Occipital lobe (tissue), 3 donors: ENCODE measurements at places on chromosomes 3 and 15.

GRCh38 chr3:127735767-127736693, 63.3 kb downstream of the ABTB1 start:
- DNase-seq, result no peak

GRCh38 chr15:32887090-32887489, 169.3 kb downstream of the GREM1 start:
- DNase-seq, result no peak

- no peak for DNase-seq
These were observed 46.7 kb downstream of the IGF2BP2 start for GRCh38 chr3:185778094-185778493.

DNA sequence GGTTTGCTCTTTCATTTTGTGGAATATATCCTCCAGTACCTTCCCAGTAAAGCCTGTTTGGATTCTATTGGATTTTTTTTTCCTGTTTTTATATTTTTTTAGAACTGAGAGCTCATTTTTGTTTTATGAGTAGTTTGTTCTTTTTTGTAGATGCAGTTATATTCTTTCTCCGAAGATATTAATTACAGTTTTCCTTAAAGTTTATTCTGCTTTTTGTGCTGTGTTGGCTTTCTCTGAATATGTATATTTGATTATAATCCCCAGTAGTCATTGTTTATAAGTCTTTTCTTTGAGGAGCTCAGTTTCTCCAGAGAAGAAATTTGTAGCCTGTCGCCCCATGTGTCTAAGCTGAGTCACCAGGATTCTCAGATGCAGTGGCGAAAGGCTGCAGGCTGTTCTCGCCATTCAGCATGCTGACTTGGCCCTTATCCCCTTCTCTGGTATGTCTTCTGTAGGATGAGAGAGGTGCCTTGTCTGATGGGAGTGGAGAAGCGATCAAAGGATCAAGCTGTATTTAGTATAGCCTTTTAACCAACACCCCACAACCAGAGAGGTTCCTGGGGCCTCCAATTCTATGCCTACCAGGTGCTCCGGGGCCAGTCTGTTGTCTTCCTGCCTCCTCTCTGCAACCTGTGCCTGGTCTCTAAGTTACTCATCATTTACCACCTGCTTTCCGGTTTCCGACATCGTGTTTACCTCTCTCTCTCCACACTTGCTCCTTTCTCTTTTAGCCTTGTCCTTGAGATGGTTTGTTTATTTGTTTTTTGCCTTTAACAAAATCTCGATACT, 31.7 kb upstream of the MFSD1 start:
- DNase-seq, result no peak

GRCh38 chr15:70523192-70523591, 240.2 kb downstream of the UACA start:
- DNase-seq, result no peak

GRCh38 chr15:73686781-73687256, 2.6 kb downstream of the CD276 start:
- DNase-seq, result no peak

DNA sequence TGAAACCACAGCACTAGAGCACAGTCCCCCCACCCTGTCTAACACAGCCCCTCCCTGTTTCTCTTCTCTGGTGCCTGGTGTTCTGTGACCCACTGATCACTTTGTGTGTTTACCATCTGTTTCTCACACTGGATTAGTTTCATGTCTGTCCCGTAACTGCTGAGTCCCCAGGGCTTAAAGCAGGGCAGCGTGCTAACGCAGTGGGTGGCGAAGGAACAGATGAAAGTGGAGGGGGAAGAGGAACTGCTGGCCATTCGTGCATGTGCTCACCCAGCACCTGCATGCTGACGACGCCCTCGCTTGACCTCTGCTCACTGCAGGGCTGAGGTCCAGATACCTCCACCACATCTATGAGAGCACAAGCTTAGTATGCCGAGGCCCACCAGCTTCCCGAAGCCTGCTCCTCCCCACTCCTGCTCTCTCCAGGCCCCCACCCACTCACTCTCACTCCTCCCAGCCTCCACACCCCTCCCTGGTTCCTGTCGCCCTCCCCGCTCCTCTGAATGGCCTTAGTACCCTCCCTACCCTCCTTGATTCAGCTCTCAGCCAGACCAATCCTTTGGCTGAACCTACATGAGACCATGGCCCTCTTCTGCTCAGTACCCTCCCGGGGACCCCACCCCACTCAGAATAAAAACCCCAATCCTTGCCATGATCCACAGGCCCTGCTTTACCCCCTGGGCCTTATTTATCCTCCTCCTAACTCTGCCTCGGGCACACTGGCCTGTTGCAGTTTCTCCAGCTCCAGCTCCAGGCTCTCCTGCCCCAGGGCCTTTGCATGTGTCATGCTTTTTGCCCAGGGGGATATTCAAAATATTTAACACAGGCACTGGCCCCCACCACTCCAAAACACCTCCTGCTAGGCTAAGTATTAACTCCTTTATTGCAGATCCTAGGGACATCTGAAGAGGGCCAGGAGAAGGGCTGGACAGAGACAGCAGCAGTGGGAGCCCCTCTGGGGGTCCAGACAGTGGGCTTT, 15.1 kb upstream of the IQSEC1 start:
- no peak for DNase-seq

DNA sequence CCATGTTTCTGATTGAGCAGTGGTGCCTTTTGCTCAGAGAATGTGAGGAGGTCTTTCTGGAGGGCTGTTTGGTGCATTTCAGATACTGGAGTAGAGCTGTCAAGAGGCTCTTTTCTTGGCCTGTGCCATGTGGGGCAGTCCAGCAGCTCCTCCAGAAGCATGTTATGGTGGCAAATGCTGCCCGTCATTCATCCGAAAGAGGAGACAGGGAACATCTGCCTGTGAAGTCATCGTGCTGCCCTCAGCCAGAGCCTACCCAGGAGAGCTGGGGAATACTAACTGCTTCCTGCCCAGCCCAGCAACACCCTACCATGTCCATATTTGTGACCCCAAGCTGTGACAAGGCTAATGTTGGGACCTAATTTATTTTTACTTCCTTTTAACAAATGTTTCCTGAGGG, 82.2 kb upstream of the SLC6A6 start:
- no peak for DNase-seq

DNA sequence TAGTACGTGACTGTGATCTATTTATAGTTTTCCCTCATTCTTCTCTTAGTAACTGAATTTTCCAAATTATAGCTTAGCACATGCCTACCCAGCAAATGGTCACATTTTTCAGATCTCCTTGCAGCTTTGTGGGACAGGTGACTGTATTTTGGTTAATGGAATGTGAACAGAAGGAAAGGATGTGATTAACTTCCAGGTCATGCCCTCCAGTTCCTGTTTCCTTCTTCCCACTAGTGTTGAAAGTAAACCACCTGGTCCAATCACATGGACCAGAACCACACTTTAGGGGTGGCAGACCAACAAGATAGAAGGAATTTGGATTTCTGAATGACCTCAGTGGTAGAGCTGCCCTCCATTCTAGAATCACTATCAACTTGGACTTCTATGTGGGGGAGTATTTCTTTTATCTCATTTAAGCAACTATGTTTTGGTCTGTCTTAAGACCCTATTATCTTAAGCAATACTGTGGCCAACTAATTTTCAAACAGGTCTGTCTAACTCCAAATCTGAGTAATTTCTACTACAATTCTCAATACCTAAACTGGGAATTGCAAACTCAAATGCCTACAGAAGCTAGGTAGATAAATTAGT, 76.0 kb upstream of the TSC22D2 start:
- no peak for DNase-seq

GRCh38 chr3:179068779-179069530, 2.7 kb downstream of the ZMAT3 start:
- no peak for DNase-seq

- DNase-seq, result no peak
These were observed 13.1 kb downstream of the ARIH1 start for GRCh38 chr15:72487070-72487797.

DNA sequence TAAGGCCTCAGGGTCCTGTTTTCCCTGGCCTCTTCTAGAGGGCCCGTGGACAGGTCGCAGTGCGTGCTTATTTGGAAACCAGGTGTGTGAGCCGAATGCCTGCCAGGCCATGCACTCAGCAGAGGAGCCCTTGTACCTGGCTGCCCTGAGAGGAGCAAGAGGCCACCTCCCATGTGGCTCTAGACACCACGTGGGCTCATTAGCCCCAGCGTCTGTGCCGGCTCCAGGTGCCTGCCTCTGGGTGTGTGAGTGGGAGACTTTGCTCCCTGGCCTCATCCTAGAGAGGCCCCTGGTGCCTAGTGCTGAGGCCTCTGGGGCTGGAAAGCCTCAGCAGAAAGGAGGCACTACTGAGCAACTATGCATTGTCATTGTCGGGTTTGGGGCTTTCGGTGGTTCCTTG, 50.4 kb downstream of the KLF13 start:
- no peak for DNase-seq

GRCh38 chr3:171896316-171896715, 53.2 kb downstream of the TMEM212 start:
- DNase-seq, result no peak

DNA sequence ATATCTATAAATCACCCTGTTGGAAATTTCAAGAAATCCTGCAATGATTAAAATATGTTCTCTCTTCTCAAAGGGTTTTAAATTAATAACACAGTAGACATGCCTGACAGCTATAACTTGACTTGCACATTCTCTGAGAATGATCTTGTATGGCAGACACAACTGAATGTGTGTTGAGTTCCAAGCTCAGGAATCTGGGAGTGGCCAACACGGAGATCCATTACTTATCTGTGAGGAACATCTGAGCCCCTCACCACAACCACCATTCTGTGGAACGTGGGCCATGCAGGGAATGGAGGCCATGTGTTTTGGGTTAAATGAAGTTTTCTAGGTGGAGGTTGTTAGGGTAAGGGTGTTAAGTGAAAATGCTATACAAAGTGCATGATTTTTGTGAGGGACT, 105.3 kb upstream of the CHMP2B start:
- no peak for DNase-seq

DNA sequence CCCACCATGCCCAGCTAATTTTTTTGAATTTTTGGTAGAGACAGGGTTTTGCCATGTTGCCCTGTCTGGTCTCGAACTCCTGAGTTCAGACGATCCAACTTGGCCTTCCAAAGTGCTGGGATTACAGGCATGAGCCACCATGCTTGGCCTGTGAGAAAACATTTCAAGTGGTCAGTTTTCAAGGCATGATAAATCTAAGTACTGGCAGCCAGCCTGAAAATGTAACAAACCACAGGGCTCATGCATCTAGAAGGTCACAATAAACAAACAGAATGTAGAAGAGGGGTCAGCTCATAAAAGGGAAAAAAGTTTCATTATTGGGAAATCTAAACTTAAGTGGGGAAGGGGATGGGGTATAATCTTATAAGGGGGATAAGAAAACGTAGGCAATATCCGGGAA, 39.9 kb downstream of the PPCDC start:
- DNase-seq, result no peak

- DNase-seq, result peak; percentile 45
These were observed 695 bp downstream of the GMPS start for GRCh38 chr3:155870945-155871745.

- no peak for DNase-seq
These were observed 15.4 kb downstream of the SCN5A start for GRCh38 chr3:38634111-38634510.

DNA sequence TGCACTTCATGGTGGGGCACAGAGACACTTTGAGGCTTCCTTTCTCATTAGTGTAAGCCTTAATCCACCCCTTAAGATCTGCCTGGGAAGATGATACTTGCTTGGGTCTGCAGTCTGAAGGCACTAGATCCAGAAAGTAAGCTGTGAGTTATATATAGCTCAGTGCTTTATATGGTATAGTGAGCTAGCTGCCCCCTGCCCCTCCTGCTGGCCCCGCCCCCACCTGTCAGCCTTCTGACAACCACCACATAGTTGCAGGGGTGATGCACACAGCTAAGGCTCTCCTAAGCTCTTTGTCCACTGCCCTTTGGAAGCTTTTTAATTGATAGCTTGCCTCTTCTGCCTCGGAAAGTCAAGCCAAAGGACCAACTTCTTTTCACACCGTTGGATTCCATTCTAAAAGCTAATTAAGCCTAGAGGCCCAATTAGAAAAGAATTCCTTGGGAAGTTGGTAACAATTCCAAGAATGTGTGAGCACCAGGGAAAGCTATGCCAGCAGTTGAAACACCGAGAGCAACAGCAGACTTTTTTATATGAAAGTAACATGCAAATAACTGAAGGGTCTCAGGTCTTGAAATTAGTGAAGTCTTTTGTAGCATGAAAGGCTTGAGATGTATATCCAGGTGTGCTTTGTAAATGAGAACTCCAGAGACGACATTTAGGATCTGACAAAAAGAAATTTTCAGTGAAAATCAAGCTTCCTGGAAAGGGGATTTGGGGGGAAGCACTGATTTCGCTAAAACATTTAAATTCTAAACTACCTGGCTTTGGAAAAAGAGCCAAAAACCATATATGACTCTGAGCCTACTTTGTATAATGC, 2.3 kb downstream of the TPM1 start:
- DNase-seq, result no peak

GRCh38 chr3:4476496-4476895, 9.4 kb upstream of the SUMF1 start:
- no peak for DNase-seq

DNA sequence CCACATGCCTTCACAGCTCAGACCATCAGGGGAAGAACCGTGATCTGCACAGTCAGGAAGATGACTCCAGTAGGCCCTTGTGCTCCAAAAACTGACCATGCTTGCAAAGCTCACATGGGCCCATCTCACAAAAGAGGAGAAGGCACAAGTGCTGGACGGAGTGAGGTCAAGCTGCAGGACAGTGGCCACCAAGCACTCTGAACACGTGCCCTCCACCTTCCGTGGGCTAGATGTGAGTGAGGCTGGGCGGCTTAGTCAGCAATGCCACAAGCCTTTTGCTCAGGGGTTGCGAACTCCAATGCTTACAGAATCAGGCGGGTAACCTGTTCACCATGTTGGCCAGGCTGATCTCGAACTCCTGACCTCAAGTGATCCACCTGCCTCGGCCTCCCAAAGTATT, 70.9 kb downstream of the SCN5A start:
- no peak for DNase-seq

DNA sequence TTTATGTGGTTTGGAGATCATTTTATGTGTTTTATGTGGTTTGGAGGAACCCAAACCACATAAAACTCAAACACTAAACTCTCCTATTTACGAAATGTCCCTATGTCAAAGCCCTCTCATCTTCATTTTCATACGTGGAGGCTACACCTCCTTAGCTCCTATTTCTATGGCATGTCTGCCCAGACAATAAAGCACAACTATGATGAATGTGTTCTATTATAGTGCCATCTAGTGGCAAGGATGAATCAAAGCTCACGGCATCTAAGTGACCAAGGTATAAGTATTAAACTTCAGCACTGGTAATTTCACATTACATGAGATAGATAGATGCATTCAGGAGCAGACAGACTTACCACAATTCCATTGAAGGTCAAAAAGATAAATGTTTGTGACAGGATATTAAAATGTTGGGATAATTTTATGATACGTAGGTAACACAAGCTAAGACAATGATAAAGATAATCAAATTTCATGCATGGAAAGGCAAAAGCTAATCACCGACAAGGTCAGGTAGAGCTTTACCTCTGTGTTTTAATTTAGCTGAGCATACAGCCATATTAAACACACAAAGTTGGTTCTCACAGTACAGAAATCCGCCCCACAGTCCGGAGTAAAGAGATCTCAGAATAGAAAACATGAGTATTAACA, 130.6 kb upstream of the FHIT start:
- DNase-seq, result no peak
